ENCODE measurements at places on chromosomes 1 and 21.

DNA sequence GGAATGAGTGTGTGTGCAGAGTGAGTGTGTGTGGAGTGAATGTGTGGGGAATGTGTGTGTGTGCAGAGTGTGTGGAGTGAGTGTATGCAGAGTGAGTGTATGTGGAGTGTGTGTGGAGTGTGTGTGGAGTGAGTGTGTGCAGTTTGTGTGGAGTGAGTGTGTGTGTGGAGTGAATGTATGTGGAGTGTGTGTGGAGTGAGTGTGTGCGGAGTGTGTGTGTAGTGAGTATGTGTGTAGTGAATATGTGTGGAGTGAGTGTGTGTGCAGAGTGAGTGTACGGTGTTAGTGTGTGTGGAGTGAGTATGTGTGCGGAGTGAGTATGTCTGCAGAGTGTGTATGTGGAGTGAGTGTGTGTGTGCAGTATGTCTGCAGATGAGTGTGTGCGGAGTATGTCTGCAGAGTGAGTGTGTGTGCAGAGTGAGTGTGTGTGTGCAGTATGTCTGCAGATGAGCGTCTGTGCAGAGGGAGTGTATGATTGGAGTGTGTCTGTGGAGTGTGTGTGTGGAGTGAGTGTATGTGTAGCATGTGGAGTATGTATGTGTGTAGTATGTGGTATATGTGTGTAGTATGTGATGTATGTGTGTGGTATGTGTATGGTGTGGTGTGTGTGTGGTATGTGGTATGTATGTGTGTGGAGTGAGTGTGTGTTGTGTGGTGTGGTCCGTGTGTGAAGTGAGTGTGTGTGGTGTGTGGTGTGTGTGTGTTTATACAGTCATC lies 59.7 kb upstream of the CLDN14 start:
- no peak for DNase-seq

DNA sequence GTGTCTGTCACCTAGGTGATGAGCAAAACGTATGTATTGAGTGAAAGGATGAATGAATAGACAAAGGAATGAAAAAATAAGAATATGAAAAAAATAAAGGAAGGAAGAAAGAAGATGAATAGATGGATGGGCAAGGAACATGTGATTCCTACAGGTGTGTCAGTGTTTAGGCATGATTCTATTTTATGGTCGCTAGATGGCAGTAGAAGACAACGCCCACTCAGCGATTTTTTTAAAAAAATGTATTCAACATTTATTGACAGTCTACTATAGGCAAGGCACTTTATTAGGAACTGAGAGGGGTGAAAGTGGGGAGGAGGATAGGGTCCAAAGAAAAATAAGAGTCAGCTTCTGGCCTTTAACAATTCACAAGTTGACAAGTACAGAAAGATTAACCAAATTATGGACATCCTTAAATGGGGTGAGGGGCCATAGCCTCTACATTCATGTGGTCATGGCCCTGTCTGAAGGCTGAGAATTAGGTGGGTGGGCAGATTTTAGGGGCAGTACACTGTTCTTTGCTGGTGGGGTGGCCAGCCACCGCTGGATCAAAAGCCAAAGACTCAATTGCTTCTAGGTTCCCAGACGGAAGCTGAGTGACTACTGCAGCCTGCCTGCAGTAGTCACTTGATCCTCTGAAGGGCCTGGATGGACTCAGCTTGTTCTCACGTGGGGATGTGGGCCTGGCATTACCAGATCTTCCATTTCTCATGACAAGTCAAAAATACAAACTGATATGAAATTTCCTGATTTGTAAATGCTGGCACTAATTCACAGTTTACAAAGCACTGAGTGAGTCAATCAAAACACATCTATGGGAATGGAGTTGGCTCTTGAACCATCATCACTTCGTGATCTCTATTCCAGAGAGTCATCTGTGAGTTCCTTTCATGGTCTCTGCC lies 83.9 kb downstream of the FASLG start:
- no peak for DNase-seq

- DNase-seq = peak; percentile 38
These were observed 455 bp downstream of the BSDC1 start for GRCh38 chr1:32393832-32394140.

DNA sequence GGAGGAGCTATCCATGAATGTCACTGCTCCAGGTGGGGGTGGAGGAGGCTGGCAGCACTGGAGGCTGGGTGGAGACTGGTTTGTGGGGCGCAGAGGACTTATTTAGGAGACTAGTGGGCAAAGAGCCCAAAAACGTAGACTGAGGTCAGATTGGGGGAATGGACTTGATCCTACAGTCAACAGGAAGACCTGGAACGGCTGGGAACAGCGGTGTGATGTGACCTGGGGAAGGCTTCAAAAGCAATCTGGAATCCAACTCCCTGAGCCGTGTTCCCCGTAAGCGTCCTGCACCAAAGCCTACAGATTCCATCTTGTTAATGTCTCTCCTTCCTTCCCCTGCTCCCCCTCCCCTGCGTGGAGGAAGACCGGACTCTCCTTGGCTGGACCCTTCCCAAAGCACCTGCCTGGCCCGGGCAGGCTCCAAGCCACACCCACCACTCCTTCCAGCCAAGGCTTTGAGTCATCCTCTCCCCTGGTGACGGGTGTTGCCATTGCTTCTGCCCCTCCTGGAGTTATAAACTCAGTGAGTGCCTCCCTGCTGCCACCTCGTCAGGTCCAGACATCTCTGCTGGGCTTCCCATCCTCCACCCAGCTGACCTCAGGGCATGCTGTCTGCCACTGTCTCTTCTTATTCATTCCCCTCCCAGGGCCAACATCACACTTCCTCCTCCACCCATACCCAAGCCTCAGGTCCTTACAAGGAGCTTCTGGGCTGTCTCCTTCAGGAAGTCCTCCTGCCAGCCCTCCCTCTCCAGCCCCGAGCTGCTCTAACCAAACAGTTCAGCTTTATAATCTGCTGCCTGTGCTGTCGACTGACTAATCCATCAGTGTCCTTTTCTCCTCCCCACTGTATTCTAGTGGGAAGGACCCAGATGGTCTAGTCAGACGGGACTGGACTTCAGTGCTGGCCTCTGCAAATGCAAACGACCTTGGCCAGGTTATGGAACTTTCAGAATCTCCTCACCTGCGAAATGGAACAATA lies 1.6 kb upstream of the CLSTN1 start:
- DNase-seq = peak; percentile 63

- DNase-seq = no peak
These were observed 27.1 kb downstream of the SLC30A1 start for GRCh38 chr1:211551638-211552460.

GRCh38 chr1:1599030-1599934 lies 653 bp downstream of the FNDC10 start:
- DNase-seq = peak; percentile 34

GRCh38 chr1:233962878-233963277 lies 58.4 kb downstream of the SLC35F3 start:
- no peak for DNase-seq

GRCh38 chr1:156336242-156336641 lies 1.9 kb downstream of the CCT3 start:
- DNase-seq = no peak

- DNase-seq = no peak
These were observed 6.1 kb upstream of the ADAMTS1 start for GRCh38 chr21:26851109-26851944.

DNA sequence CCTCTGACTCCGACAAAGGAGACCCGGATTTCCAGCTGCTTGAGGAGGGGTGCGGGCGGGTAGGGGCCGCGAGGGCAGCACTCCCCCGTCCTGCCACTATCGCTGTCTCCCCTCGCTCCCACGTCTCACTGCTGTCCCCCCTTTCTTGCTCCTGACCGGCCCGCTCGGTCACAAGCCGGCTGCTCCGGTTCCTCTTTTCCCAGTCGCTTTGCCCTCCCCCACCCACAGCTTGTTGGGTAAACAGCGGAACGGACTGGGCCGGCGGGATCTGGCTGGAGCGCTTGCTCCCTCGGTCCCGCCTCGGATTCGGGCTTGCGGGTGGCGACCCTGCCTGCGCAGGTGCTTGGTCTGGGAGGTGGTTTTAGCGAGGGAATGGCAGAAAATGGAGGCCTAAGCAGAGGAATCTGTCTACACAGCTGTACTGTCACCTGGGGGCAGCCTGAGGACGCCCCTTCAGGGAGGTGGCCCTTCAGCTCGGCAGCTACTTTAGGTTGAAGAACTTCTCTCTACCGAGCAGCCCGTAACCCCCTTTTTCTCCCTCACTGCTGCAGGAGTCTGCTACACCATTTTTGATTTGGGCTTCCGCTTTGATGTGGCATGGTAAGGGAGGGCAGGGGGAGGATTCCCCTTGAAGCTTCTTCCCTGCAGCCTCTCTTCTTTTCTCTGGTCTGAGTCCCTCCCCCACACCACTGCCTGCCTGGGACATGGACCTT lies 645 bp downstream of the ATP6V0B start:
- DNase-seq = peak; percentile 51

- DNase-seq = no peak
These were observed 13.8 kb downstream of the TMEM51 start for GRCh38 chr1:15167386-15167785.

GRCh38 chr1:100791586-100791985 lies 72.0 kb downstream of the VCAM1 start:
- no peak for DNase-seq

DNA sequence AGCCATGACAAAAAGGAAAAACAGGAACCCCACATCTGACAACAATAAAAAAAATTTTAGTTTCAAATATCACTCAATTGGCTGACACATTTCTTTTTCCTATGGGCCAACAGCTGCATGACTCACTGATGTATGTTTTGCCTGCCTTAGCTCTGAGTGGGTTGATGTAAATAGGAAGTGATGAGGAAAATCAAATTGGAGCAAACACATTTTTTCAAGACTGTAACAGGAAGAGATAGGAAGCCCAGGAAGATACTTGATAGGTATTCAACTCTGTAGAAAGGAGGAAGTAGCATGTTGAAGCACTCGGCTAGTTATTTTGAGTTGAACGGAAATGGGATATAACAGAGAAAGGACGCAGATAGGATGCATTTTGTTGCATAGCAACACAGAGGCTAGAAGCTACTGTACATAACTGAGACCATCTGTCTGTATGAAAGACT lies 168.0 kb upstream of the NR5A2 start:
- peak; percentile 5 for DNase-seq

DNA sequence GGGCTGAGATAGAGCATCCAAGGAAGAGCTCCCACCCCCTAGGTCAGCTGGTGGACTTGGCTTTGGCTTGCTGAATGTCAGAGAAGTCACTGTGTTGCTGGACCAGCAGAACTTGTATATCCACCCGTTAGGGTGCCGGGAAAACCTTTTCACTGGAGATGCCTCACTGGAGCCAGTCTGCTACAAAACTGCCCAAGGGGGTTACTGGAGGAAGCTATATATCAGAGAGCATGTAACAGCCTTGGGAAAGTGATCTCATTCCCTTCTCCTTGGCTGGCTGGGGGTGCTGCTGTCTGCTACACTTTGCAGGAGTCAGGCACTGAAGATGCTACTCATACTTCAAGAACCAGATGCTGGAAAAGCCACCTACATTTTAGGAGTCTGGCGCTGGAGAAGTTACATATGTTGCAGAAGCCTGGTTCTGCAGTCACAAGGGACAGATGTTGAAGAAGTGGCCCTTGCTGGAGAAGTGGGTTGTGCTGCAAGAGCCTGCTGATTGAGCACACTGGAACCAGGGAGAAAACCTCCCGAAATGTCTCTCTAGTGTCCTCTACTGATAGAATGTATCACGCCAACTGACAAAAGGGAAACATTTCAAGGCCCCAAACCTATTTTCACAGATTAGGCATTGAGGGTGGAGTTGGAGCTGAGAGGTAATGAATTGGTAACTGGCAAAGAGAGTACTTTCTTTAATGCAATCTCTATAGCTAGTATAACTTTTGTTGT lies 250.6 kb downstream of the SPATA17 start:
- DNase-seq = no peak

DNA sequence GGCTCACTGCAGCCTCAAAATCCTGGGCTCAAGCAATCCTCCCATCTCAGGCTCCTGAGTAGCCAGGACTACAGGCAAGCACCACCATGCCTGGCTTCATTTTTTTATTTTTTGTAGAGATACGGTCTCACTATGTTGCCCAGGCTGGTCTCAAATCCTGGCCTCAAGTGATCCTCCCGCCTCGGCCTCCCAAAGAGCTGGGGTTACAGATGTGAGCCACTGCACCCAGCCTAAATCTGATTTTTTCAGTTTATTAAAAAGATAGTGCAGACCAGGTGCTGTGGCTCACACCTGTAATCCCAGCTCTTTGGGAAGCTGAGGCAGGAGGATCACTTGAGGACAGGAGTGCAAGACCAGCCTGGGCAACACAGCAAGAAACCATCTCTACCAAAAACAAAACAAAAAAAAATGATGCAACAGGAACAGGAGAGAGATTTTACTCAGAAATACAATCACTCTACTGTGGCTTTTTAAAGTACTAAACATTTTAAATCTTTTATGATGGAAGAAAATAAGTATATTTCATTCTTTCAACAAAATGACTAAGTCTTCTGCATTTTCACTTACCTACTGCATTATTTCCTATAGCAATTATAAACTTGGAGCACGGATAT lies 1.9 kb downstream of the PSMG1 start:
- DNase-seq = no peak

DNA sequence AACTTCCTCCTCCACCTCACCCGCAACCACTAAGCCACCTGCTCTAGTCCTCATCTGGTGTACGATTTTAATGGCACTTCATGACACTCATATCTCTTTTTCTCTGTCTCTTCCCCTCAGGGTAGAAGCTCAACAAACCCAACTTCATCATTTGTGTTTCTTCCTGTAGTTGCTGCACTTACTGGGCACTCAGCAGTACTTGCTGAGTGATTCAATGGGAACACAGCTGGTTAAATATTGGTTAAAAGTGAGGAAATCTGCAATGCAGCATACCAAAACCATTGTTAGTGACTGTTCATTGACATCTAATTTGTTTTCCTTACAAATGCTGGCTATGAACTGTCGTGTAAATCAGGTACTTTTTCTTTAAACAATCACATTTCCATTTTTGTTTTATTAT lies 541.1 kb upstream of the PRMT6 start:
- no peak for DNase-seq

- DNase-seq = no peak
These were observed 35.2 kb downstream of the NENF start for GRCh38 chr1:212467843-212468482.

DNA sequence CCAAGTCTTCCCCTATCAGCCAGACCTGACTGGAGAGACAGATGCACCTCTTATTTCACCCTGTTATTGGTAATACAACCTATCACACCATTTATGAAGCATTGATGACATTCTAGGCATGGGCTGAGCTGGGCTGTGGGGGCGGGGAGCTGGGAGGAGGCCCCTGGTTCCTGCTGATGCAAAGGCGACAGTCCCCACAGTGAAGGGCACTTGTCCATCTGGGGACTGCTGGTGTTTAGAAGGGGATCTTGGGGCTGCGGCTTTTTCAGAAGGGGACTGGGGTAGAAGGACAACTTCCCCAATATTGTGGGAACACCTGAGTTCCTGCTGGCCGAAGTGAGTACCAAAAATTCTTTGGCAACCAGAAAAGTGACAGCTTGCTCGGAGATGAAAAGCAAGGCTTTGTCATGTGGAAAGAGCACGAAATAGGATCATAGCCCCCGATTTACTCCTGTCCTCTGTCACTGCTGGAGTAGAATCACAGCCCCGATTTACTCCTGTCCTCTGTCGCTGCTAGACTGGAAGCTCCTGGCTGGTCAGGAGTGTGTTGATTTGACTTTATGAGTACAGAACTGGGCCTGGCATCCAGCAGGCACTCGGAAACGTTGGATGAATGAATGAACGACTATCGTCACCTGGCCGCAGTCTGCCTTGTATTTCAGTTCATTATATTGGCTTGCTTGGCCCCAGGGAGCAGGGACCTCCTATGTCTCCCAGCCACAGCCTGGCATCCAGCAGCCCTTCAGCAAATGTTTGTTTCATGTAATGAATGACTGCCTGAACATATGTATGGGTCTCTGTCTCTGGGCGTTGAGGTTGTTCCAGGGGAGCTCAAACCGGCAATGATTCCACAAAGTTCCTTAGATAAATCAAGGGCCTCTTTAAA lies 16.5 kb upstream of the ETV3L start:
- no peak for DNase-seq
